ENCODE measurements at places on chromosomes 4 and X.

- no peak for DNase-seq
Measured at GRCh38 chr4:55524844-55525571, 21.7 kb downstream of the CLOCK start.

GRCh38 chr4:39354254-39354552 is 12.0 kb downstream of the RFC1 start:
- no peak for DNase-seq

- DNase-seq = no peak
Measured at GRCh38 chr4:26496207-26496783, 6.0 kb upstream of the CCKAR start.

- DNase-seq = no peak
Measured at GRCh38 chr4:1472911-1473518, 66.8 kb upstream of the NKX1-1 start.

DNA sequence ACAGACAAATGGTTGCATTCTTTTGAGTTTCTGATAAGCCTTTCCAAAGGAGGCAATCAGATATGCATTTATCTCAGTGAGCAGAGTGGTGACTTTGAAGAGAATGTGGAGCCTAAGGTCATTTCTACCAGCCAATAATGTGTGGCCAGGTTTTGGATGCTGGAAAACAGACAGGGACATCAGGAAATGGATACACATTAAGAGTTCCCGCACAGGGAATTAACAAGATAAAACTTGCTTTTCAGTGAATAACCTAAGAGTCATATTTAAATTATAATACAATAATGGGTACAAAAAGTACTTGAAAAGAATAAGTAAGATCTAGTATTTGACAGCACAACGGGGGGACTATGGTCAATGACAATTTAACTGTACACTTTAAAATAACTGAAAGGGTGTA is 492.3 kb upstream of the FAM241A start:
- DNase-seq = no peak

DNA sequence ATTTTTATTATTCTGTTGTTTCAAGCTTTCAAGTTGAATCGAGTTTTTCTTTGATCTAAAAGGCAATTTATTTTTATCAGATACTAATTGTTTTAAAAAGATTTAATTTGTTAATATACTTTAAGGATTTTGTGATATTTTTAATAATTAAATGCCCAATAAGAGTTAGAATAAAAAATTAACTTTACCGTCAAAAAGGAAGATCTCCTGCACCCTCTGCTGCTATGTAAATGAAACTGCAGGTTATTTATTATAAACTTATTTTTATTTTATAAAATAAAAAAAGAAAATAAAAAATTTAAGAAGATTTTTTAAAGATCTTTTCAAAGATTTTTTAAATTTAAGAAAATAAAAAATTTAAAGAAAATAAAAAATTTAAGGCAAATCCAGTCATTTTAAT is 166.1 kb downstream of the CCSER1 start:
- DNase-seq = no peak

- no peak for DNase-seq
Measured at GRCh38 chr4:187108845-187109244, 385.2 kb upstream of the FAT1 start.

- DNase-seq = peak; percentile 38
Measured at GRCh38 chrX:129653971-129654651, 645 bp downstream of the APLN start.

DNA sequence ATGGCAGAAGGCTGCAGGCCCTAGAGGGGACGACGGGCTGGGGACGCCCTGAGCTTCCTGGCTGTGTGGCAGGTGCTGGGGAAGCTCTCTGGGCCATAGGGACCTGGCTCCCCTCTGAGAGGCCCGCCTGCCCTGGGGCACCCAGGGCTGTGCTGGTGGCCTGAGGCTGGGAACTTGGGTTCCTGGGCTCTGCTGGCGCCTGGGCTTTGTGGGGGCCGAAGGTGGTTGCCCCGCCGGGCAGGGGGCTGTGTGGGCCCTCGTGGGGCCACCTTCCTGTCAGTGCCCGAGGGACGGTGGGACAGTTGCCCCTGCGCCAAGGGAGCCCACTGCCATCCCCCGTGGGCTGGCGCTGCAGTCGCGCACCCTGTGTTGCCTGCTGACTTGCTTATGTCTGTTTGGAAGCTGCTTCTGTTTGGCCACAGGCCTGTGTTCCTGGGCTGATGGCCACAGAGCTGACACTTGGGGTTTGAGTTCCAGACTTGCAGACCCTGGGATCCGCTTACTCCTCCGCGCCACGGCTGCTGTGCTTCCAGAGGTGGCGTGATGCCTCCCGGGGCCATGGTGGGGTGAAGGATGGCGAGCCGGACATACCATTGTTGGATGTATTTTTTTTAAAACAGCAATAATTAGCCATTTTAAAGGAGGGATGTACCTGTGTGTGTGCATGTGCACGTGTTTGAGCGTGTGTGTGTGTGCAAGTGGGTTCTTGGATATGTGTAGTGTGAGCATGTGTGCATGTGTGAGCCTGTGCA is 8.5 kb downstream of the NAT8L start:
- no peak for DNase-seq

DNA sequence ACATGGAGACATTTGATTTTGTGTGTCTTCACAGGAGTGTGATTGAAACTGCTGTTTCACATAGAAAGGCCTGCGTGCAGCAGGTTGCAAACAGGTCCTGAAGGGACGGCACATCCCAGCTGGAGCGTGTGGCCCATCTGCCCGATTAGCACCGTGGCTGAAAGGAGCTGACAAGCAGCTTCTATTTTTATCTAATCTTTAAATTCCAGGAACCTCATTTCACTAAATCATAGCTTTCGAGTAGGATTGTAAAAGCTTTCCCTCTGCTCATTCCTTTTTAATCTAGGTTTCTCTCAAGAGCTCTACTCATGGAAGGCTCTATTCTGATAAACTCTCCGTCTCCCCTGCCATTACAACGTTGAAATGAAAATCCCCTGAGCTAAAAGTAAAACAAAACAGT is 106.8 kb downstream of the FSTL5 start:
- DNase-seq = no peak

- DNase-seq = no peak
Measured at GRCh38 chr4:53605783-53606182, 14.5 kb upstream of the LNX1 start.

GRCh38 chr4:110516106-110516922 is 40.4 kb downstream of the ENPEP start:
- DNase-seq = no peak

GRCh38 chr4:90030953-90031352 is 96.2 kb upstream of the CCSER1 start:
- no peak for DNase-seq

GRCh38 chrX:71510161-71510560 is 22.7 kb upstream of the OGT start:
- no peak for DNase-seq

DNA sequence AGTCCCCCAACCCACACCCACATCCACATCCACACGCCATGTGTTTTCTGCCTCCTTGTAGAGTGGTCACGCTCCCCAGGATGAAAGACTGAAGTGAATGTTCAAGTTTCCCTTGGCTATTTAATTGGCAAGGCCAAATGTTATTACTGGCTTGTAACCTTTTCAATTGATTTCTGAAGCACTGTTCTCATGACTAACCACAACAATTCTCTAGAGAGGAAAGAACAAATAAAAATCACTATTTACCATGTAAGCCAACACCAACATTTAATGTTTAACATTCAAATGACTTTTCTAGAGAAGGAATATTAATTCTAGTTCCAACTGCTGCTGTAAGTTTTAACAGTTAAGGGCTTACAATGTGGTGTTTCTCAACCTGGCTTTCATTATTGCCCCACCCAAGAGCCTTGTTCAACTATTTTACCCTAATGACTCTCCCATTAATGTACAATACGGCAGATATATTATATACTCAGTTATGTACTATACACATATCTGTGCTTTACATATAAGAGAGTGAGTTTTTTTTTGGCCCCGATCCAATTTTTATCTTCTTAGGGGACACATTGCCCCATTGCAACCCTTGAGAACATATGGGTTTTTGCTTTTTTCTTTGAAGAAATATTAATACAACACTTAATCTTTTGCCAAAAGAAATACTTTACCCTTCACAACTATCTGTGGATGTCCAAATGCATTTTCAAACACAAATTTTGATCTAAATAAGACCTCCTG is 46.5 kb downstream of the RELL1 start:
- no peak for DNase-seq

DNA sequence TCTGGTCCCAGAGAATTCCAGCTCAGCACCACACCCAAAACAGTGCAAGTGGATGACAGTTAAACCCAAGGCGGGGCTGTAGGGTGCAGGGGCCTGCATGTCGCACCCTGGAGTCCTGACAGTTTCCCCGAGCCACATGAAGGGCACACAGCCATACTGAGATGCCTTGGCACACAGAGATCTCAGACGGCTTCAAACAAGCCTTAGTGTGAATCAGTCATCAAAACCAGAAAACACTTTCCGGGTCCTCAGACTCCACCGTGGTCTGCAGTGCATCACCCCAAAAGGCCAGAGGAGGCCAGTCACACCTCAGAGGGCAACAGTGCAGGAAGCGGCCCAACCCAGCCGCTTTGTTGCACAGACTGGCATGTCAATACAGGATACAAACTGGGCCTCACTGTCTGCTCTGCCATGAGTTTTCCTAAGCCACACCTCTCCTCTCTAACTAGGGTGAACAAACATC is 64.6 kb upstream of the ENPP6 start:
- DNase-seq = no peak

GRCh38 chr4:135497563-135498152 is 1296.1 kb upstream of the PABPC4L start:
- DNase-seq = no peak

DNA sequence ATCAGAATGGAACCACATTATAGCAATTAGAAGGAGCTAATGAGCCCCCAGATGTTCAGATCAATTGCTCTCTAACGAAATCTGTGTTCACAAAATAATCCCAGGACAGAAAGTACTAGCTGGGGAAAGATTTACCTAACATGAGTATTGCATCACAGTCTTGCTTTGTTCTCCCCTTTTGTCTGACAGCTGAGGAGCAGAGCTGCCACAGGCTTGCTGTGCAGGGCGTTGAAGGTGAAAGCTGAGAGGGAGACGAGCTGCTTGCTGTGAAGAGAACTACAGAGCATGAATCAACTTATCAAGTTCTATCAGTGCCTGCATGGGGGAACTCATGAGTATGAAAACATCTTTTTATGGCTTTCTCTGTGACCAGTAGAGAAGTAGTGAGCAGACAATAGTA is 441.2 kb downstream of the CENPC start:
- no peak for DNase-seq

- DNase-seq = no peak
Measured at GRCh38 chr4:71469541-71469940, 130.7 kb downstream of the SLC4A4 start.

- no peak for DNase-seq
Measured at GRCh38 chr4:109462297-109462696, 28.7 kb downstream of the SEC24B start.

DNA sequence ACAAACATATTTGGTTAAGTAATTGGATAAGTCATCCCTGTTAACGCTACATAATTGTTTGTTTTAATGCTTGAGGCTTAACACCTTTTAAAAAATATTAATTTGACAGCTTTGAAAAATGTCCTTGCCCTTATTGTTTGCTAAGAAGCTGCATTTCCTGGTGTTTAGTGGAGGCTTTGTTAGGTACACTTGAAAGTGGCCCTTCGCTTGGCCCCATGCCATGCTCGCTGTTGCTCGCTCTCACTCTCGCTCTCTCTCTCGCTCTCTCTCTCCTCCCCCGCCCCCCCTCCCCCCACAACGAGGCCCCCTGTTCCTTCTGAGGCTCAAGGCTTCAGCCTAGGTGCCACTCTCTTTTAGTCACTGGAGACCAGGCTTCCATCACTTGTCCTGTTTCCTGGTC is 139.6 kb downstream of the DCLK2 start:
- no peak for DNase-seq

DNA sequence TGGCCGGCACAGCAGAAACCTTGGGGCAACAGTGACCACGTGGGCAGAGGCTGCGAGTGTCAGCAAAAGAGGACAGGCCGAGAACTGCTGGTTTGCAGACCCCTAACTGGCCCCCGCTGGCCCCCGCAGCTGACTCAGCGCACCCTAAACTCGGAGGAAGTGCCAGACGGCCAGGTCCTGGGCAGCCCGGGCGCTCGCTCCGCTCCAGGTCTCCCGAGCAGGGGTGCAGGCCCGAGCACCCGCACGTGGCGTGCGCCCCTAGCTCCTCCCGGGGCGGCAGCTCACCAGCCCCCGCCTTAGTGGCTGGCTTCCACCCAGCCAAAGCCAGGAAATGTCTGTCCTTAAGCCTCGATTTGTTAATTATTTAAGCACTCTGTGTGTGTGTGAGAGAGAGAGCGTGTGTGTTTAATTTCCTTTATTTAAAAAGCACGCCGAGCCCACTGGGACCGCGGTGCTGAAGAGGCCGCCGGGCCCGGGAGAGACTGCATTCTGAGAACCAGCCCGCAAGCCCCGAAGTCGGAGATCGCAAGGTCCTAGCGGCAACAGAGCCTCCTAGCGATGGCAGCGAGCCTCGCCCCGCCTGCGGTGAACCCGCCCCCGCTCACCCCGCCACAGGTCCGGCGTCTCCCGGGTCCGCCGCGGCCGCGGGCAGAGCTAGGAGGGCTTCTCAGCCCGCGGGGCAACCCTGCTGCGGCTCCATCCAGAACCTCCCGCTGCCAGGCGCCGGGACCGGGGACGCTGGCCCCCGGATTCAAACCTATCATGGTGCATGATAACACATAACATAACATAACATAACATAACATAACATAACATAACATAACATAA is 45.9 kb upstream of the CDKN2AIP start:
- DNase-seq = peak; percentile 48

GRCh38 chrX:13855689-13856450 is 39.0 kb upstream of the GPM6B start:
- DNase-seq = no peak

DNA sequence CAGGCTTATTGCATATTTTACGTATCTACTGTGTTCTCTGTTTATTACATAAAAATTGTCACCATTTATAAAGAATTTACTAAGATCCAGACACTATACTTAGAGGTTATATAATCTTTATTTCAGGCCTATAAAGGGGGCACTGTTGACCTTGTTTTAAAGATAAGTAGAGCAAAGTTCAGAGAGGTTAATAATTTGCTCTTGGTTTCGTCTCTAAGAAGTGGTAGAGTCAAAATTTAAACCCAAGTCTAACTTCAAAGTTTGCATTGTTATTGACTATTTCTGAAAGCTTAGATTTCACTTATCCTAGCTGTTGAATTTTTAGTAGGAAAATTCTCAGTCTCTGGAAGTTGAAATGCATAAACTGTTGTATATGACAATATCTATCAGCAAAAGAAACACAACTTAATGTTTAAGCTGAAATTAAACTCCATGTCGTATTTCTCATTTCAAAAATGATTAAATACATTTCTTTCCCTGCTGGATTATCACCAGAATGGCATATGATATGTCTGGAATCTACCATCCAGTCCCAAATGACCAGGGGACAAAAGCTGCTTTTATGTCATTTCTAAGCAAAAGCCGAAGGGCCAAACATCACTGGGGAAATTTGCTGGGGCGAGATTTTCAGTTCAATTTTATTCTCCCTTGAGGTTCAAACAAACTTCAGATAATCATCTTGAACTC is 138.4 kb downstream of the SLC7A11 start:
- no peak for DNase-seq

GRCh38 chr4:110310795-110311194 is 112.4 kb upstream of the ELOVL6 start:
- DNase-seq = no peak

GRCh38 chrX:38882894-38883626 is 81.8 kb downstream of the MID1IP1 start:
- no peak for DNase-seq
